NCI-H460 (cell line): ENCODE measurements at places on chromosomes 6 and 20. TPM values are rescaled to one million over a fixed set of nuclear protein-coding genes. Genes with fewer than 3 reads are reported as not detected.

ZNF311 gene
- 0.20 and 0.32 TPM in 2 replicates for total RNA-seq

DCDC2 gene
- total RNA-seq, result 0.05 TPM in 1 of 2 replicates, not detected in the other

SNX3 gene
- 109 and 117 TPM in 2 replicates for total RNA-seq

ERVFRD-1 gene
- total RNA-seq, result not detected in 2 replicates

RAB32 gene
- total RNA-seq, result 41.9 and 48.5 TPM in 2 replicates

LGSN gene
- total RNA-seq, result 15.0 and 17.1 TPM in 2 replicates

NELFE gene
- total RNA-seq, result 105 and 108 TPM in 2 replicates

HLA-DQB2 gene
- total RNA-seq, result not detected in 2 replicates

MCHR2 gene
- not detected in 2 replicates for total RNA-seq

DPM1 gene
- 87.7 and 102 TPM in 2 replicates for total RNA-seq

OLIG3 gene
- 0.12 TPM in 2 replicates for total RNA-seq

HLA-DRB5 gene
- total RNA-seq, result 0.20 TPM in 1 of 2 replicates, not detected in the other

DNA sequence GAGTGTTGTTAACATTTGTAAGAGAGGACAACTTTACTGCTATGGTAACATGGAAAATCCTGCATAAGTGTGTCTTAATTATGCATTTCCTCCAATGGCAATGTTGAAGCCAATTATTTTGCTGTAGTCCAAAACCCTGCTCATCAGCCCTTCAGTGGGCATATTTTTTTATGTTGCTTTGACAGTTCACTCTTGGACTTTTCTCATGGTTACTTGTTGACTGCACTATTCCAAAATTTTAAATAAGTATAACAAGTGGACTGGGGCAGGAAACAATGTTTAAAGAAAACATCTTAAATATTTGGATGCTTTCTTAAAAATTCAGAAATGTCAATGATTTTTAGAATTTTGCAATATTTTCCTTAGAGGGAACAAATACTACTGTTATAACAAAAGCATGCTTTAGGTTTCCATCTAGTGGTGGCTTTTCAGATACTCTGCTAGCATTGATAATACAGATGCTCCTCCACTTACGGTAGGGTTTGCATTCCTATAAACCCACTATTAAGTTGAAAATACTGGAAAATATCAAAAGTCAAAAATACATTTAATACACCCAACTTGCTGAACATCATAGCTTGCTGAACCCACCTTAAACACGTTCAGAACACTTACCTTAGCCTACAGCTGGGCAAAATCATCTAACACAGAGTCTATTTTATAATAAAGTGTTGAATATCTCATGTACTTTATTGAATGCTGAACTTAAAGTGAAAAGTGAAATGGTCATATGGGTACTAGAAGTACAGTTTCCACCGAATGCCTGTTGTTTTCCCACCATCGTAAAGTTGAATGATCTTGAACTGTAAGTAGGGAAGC, 86.4 kb downstream of the ADGRG6 start:
- DNase-seq, result no peak

DNA sequence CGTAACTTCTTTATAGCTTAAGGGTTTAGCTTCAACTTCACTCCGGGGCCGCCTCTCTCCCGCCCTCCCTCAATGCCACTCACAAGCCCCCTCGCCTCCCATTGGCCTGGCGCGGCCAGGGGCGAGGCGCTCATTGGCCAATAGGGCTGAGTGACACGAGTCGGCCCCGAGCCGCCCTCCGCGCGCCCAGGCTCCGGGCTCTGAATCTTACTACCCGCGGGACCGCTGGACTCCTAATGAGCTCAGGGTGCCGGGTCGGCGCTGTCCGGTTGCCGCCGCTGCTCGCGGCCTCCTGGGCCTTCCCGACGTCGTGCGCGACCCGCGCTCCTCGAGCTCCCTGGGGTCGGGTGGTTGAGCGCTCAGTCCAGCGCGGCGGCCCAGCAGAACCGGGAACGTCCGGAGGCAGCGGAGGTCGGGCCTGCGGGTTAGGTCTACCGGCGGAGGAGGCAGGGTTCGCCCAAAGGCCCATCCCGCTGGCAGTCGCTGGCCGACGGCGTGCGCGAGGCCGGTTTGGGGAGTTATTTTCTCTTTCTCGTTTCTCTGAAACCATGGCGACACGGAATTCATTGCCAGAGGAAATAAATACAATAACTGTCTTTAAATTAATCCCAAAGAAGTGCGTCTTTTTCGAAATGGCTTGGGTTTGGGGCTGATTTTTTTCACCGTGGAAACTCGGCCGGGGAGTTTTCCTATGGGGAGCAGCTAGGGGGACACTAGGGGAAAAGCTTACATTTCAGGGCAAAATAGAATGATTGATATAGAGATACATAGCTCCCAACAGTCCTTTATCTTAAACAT, at the start of gene SIM1:
TSS of gene SIM1 (minus strand) at position 19 of the 798 bp plus-strand sequence. CDS start 1,453 bp downstream, outside the sequence.
- no peak for DNase-seq

- DNase-seq, result no peak
Observed at GRCh38 chr6:118881440-118882313, 12.3 kb upstream of the ASF1A start.

GRCh38 chr20:60420676-60421229, 462.5 kb downstream of the CDH26 start:
- DNase-seq, result no peak

- DNase-seq, result no peak
Observed at GRCh38 chr20:37347891-37348791, 2.2 kb downstream of the SRC start.

- DNase-seq, result no peak
Observed at GRCh38 chr6:43014434-43014909, 423 bp downstream of the KLHDC3 start.

DNA sequence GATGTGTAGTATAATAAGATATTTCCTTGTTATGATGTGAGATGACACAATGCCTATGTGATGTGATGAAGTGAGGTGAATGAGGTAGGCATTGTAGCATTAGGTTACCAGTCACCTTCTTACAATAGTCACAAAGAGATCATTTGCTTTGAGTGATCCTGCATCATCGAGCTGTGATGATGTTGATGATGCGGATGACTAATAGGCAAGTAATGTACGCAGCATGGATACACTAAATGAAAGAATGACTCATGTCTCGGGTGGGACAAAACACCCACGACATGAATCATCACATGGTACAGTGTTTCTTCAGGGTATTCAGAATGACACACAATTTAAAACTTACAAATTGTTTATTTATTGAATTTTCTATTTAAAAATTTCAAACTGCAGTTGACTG, 806.3 kb upstream of the GJE1 start:
- DNase-seq, result peak; percentile 93

GRCh38 chr6:6256886-6257285, 63.6 kb downstream of the F13A1 start:
- no peak for DNase-seq

DNA sequence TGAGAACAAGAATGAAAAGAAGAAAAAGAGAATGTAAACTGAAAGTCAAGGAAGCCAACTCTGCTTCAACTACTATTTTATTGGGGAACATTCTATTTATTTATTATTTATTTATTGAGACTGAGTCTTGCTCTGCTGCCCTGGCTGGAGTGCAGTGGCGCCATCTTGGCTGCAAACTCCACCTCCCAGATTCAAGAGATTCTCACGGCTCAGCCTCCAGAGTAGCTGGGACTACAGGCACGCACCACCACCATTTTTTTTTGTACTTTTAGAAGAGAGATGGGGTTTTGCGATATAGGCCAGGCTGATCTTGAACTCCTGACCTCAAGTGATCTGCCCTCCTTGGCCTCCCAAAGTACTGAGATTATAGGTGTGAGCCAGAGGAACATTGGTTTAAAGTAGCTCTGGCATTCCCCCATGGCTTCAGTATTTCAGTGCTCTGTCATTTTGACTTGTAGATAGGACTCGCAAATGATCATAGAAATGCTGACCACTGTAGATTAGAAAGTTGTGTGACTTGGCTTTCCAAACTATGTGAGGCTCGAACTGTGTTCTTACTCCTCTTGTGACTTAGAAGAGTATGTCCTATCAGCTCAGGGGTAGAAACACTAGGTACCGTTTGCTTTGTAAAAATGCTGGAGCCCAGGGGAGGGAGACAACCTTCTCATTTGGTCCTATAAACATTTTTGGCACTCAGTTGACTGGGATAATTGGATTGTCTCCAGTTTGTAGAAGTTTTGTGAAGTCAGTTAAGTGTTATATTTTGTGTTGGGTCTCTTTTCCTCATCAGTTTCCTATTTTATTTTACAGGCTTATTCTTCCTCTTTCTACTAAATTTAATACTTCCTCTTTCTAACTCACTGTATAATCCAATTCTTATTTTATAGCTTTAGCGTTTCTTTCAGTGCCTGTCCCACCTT, 544.9 kb upstream of the CITED2 start:
- DNase-seq, result no peak

DNA sequence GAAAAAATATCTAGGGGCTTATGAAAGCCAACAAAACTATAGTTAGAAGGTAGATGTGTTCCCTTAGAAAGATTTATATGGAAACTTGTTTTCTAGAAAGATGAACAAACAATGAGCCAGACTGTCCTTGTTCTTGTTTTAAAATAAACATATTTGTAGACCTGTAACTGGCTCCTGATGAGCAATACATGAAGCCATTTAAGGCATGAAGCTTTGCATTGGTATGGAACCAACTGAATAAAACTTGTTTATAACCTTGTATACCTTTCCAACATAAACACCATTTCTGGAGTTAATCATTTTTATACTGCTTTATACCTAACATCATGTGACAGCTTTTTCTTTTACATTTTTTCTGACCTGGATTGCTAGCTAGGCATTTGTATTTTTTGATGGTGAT, 247.8 kb downstream of the PRL start:
- no peak for DNase-seq

DNA sequence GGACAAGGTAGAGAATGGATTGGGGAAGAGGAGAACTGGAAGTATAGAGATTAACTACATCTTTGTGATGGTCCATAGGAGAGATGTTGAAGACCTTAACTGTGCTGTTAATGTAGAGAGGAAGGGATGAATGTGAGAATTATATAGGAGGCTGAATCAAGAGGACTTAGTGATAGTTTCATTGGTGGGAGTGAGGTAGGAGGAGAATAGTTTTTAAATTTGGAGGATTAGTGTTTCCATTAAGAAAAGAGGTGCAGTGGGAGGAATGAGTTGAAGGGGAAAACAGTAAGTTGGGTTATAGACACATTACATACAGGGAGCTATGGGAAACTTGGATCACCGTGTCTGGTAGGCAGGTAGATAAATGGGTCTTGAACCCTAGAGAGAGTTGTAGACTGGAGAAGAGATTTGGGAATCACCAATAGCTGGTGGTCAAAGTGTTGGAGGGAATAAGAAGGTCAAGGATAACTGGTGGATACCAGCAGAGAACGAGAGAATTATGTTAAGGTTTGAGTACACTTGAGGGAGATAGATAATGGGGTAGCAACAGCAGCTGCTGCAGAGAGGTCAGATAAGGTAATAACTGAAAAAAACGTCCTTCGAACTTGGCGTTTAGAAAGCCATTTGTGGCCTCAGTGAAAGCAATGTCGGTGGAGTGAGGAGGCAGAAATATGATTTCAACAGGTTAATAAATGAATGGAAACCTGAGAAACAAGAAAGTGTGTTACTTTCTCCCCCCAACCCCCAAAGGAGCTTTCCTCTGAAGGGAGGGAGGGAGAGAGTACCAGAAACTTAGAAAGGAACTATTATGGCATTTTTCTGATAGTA, 3.1 kb downstream of the C6orf89 start:
- DNase-seq, result no peak

DNA sequence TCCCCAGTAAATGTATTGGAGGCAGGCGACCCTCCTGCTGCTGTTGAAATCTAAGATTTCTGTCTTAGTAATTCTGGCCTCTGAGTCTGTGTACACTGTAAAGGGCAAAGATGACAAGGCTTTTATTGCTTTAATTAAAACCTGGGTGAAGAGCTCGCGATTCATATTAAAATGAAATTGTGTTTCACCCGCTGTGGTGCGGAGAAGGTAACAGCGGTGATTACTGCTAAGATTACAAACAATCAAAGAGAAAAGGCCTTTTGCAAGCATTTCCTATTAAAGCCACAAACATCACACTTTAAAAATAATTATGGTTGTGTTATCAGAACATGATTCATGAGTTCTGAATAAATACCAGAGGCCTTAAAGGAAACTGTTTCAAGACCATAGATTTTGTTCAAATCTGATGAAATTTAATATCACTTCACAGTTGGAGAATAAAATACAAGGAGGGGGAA, 69.3 kb downstream of the TOX2 start:
- no peak for DNase-seq
